ENCODE measurements at places on chromosomes 2 and 18. TPM values are rescaled to one million over a fixed set of nuclear protein-coding genes. Genes with fewer than 3 reads are reported as not detected.

DSC3 gene
- polyA plus RNA-seq, result 0.78 TPM

DNER gene
- polyA plus RNA-seq, result 446 TPM

PHOSPHO2 gene
- 11.1 TPM for polyA plus RNA-seq

SIX3 gene
- polyA plus RNA-seq, result not detected

UGT1A3 gene
- polyA plus RNA-seq, result not detected

TCF4 gene
- 57.1 TPM for polyA plus RNA-seq

DLX1 gene
- 0.14 TPM for polyA plus RNA-seq

ST6GAL2 gene
- polyA plus RNA-seq, result 50.3 TPM

ZNF385B gene
- polyA plus RNA-seq, result 8.6 TPM

TRABD2A gene
- 1.6 TPM for polyA plus RNA-seq

HOXD8 gene
- 42.7 TPM for polyA plus RNA-seq

CYB5A gene
- polyA plus RNA-seq, result 61.7 TPM

UGT1A9 gene
- polyA plus RNA-seq, result 0.16 TPM

PAX8 gene
- polyA plus RNA-seq, result 25.1 TPM

CIB4 gene
- not detected for polyA plus RNA-seq

CDH20 gene
- 42.9 TPM for polyA plus RNA-seq

RNF149 gene
- 31.8 TPM for polyA plus RNA-seq

RSAD2 gene
- polyA plus RNA-seq, result 2.1 TPM

DSG1 gene
- polyA plus RNA-seq, result 0.17 TPM

GAREM1 gene
- 19.6 TPM for polyA plus RNA-seq

ITGAV gene
- polyA plus RNA-seq, result 76.1 TPM

MTA3 gene
- 54.8 TPM for polyA plus RNA-seq

NRP2 gene
- polyA plus RNA-seq, result 57.7 TPM

SLC8A1 gene
- polyA plus RNA-seq, result 29.3 TPM

YWHAQ gene
- 639 TPM for polyA plus RNA-seq

CFAP53 gene
- polyA plus RNA-seq, result 3.1 TPM

DCDC2C gene
- polyA plus RNA-seq, result 1.6 TPM

CROCC2 gene
- 3.1 TPM for polyA plus RNA-seq

RPL31 gene
- polyA plus RNA-seq, result 1,682 TPM

PCARE gene
- polyA plus RNA-seq, result not detected

WDR35 gene
- polyA plus RNA-seq, result 19.7 TPM

CAVIN2 gene
- 15.1 TPM for polyA plus RNA-seq

SH3RF3 gene
- polyA plus RNA-seq, result 10.4 TPM

SPRED2 gene
- 38.7 TPM for polyA plus RNA-seq

LIMS3 gene
- 1.6 TPM for polyA plus RNA-seq

MOGAT1 gene
- not detected for polyA plus RNA-seq

SIX2 gene
- 1.4 TPM for polyA plus RNA-seq

Data from spinal cord (tissue), 10 donors.